A549 treated with CpdA at 1 μM for 4 hours (cell line): ENCODE measurements at places on chromosomes 1 and 21. TPM values are rescaled to one million over a fixed set of nuclear protein-coding genes. Genes with fewer than 3 reads are reported as not detected.

GCLM gene
- total RNA-seq: 111 to 137 TPM (median 126 TPM) in 5 replicates

AMY1C gene
- total RNA-seq: not detected in 5 replicates

OR14K1 gene
- not detected in 5 replicates for total RNA-seq

HORMAD1 gene
- total RNA-seq: 6.4 to 10.5 TPM (median 7.1 TPM) in 5 replicates

NUP210L gene
- not detected in 5 replicates for total RNA-seq

CD84 gene
- total RNA-seq: not detected in 5 replicates
